Epithelial cell of proximal tubule (primary cell): ENCODE measurements at places on chromosomes 2 and 18. TPM values are rescaled to one million over a fixed set of nuclear protein-coding genes. Genes with fewer than 3 reads are reported as not detected.

Gene BIRC6
- 37.5 and 53.6 TPM in 2 replicates for total RNA-seq

Gene NEB
- total RNA-seq, result under 0.01 and 0.07 TPM in 2 replicates

Gene STARD6
- total RNA-seq, result 1.9 TPM in 1 of 2 replicates, not detected in the other

Gene RUFY4
- not detected in 2 replicates for total RNA-seq

Gene NPC1
- total RNA-seq, result 54.8 and 69.5 TPM in 2 replicates

Gene ZDBF2
- 2.9 and 6.4 TPM in 2 replicates for total RNA-seq

Gene CCDC148
- 0.86 and 1.2 TPM in 2 replicates for total RNA-seq

Gene LIMS1
- 58.3 and 95.4 TPM in 2 replicates for total RNA-seq
